ENCODE measurements at places on chromosomes 6 and 20.
A peak's percentile ranks its signal among the peaks of the same experiment; 100 is the strongest.

DNA sequence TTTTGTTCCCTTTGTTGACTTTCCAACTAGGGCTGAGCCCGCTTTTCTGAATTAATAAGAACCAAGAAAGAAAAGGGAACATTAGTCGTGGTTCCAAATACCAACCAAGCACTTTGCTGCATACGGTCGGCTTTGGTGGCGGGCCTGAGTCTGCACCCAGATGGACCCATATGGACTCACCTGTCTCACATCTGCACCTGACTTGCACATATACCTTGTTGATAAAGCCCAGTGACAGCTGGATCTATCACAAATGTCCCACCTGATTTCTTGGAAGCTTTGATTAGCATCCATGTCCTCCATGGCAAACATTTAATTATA, 39.0 kb downstream of the TPD52L1 start:
- DNase-seq, result no peak

GRCh38 chr6:156689656-156690055, 87.5 kb upstream of the ARID1B start:
- DNase-seq, result no peak

- no peak for DNase-seq
Observed at GRCh38 chr20:22414305-22414742, 170.0 kb downstream of the FOXA2 start.

GRCh38 chr6:99602520-99603420, 3.9 kb upstream of the PRDM13 start:
- DNase-seq, result no peak

DNA sequence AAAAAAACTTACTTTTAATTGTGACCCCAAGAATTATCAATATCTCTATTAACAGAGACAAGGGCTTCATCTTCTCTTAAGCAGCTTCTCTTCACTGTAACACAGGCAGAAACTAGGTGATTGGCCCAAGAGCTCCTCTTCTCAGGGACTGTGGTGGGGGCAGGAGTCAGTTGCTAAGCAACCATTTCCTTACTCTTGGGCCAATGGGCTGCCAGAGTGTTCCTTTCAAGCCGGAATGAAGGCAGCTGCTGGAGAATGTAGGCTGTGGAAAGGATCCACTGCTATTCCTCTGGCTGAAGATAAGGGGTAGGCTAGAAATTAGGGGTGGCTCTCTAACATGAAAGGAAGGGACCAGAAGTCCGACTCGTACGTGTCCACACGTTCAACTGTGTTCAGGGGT, at the start of gene SEL1L2:
TSS of gene SEL1L2 (minus strand) at position 150 of the 400 bp plus-strand sequence. CDS start at position 70, 80 bp downstream.
- peak; percentile 11 for DNase-seq

Measured in NCI-H345 (cell line).